ENCODE measurements at places on chromosomes 2 and 18. TPM values are rescaled to one million over a fixed set of nuclear protein-coding genes. Genes with fewer than 3 reads are reported as not detected.

The SERPINB12 gene
- not detected for total RNA-seq

The CRYGC gene
- total RNA-seq, result not detected

The DLX1 gene
- not detected for total RNA-seq

The MALL gene
- 2.2 TPM for total RNA-seq

The MOGAT1 gene
- not detected for total RNA-seq

The CNTNAP5 gene
- not detected for total RNA-seq

The REG3G gene
- total RNA-seq, result not detected

The XIRP2 gene
- total RNA-seq, result under 0.01 TPM

The MLPH gene
- 40.6 TPM for total RNA-seq

The COLEC12 gene
- total RNA-seq, result 3.9 TPM

The STARD6 gene
- total RNA-seq, result not detected

The HOXD10 gene
- 58.7 TPM for total RNA-seq

The SULT1C2 gene
- total RNA-seq, result not detected

The GALNT5 gene
- 7.7 TPM for total RNA-seq

The RAD51AP2 gene
- total RNA-seq, result under 0.01 TPM

The SP9 gene
- total RNA-seq, result under 0.01 TPM

The ERBB4 gene
- not detected for total RNA-seq

The IL36RN gene
- total RNA-seq, result not detected

The MARCHF4 gene
- total RNA-seq, result 5.2 TPM

The TANC1 gene
- 49.9 TPM for total RNA-seq

The DNAJC10 gene
- total RNA-seq, result 116 TPM

The SIGLEC15 gene
- total RNA-seq, result 0.43 TPM

The IMPA2 gene
- total RNA-seq, result 41.5 TPM

The IL36G gene
- total RNA-seq, result not detected

The MRO gene
- not detected for total RNA-seq

The TSGA10 gene
- total RNA-seq, result 1.9 TPM

The TNFRSF11A gene
- under 0.01 TPM for total RNA-seq

The DNAH7 gene
- total RNA-seq, result under 0.01 TPM

The RSAD2 gene
- total RNA-seq, result 1.3 TPM

The KDM3A gene
- total RNA-seq, result 15.1 TPM

The FIGN gene
- 1.6 TPM for total RNA-seq

The LOXL3 gene
- 9.9 TPM for total RNA-seq

The GPR39 gene
- total RNA-seq, result 3.2 TPM

The MDH1B gene
- total RNA-seq, result 1.3 TPM

The NPPC gene
- not detected for total RNA-seq

The COL4A3 gene
- total RNA-seq, result under 0.01 TPM

The GALNT1 gene
- total RNA-seq, result 82.9 TPM

The TP53I3 gene
- total RNA-seq, result 66.9 TPM

The CFAP53 gene
- under 0.01 TPM for total RNA-seq

The CDH7 gene
- not detected for total RNA-seq

The NTSR2 gene
- total RNA-seq, result not detected

The NPAS2 gene
- 13.9 TPM for total RNA-seq

The NEU2 gene
- not detected for total RNA-seq

The ANKRD30B gene
- total RNA-seq, result 1.9 TPM

The LYPD1 gene
- total RNA-seq, result 34.5 TPM

The COLEC11 gene
- 0.43 TPM for total RNA-seq

The KIF5C gene
- total RNA-seq, result under 0.01 TPM

The ALPI gene
- not detected for total RNA-seq

The DYTN gene
- total RNA-seq, result not detected

The RAB17 gene
- 0.43 TPM for total RNA-seq

The RNF144A gene
- 4.3 TPM for total RNA-seq

The RND3 gene
- total RNA-seq, result 1,266 TPM

The SRD5A2 gene
- not detected for total RNA-seq

The EDAR gene
- not detected for total RNA-seq

The DSEL gene
- total RNA-seq, result 101 TPM

The DOK6 gene
- 2.6 TPM for total RNA-seq

The CFC1 gene
- total RNA-seq, result not detected

The SPTBN1 gene
- 181 TPM for total RNA-seq

The PTPN2 gene
- 19.3 TPM for total RNA-seq

Measured in fibroblast of villous mesenchyme (primary cell).